Ovary (tissue), 10 donors: ENCODE measurements at places on chromosomes 11 and 22. TPM values are rescaled to one million over a fixed set of nuclear protein-coding genes. Genes with fewer than 3 reads are reported as not detected.

DNA sequence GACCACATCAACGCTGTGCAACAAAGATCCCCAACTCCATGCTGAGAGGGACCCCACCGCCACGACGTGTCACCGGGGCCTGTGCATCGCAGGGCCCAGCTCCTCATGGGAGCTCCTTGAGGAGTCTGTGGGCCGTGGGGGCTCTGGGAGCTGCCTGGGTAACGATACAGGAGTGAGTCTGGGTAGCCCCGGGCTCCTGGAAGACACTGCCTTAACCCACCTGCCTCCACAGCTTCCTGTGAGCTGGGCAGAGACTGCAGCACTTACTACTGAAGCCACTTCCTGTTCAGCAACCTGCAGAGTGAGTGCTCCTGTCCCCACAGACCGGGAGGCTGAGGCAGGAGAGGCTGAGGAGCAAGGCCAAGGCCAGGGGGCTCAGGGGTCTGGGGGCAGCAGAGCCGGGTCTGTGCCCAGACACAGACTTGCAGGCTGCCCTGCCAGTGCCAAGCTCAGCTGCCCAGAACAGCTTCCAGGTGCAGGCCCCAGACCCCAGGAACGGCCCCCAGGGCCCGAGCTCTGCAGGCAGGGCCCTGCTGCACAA lies 226.7 kb downstream of the BRD1 start:
- DNase-seq = no peak

DNA sequence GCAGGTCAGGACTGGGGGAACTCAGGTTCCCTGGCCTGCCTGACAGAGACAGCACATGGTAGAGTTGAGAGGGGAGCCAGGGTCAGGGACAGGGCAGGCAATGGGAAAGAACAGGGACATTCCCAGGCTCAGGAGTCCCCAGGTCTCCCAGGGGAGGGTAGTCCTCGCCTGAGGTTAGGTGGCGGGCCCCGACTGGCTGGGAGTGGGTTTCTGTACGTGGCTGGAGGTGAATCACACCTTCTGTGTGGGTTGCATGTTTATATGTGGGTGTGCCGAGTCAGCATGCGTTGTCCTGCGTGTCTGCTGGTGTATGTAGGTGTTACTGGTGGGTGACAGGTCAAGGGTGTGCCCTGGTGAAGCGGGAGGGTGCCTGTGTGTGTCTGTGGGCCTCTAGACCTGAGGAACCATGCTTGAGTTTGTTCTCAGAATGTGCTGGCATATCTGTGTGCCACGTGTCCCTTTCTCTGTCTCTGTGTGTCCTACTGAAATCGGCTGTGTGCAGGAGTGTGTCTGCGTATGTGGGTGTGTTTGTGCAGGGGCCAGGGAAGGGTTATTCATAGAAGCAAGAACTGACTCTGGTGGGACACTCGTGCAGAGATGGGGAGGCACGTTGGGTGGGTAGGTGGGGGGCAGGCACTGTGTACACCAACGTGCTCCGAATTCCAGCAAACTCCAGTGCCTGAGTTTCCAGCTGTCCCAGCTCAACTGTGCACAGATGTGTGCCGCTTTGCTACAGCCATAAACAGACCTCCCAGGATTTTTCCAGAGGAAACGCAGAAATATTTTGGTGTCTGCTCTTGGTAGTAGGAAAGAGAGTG lies 23.8 kb upstream of the OAF start:
- peak; percentile 41 for DNase-seq

DNA sequence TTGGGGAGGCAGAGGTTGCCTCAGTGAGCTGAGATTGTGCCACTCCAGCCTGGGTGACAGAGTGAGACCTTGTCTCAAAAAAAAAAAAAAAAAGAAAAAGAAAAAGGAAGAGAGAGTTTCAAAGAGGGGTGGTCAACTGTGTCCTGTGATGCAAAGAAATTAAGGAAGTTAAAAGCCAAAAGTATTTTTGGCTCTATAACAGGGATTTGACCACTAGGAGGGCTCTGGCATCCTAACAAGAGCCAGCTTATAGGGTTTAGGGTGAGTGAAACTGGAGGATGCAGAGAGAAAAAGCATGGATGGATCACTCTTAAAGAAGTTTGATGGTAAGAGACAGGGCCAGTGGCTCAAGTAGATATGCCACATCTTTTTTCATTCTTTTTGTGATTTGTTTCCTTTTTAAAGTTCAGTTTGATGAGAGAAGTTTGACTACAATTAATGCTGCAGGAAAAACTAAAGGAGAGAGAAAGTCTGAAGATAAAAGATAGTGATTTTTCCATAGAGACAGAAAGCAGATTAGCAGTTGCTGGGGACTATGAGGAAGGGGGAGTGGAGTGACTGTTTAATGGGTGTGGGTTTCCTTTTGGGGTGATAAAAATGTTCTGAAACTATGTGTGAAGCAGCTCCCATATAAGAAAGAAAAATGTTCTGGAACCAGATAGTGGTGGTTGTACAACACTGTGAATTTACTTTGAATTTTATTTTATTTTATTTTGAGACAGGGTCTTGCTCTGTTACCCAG lies 11.1 kb upstream of the MICAL2 start:
- DNase-seq = no peak

DNA sequence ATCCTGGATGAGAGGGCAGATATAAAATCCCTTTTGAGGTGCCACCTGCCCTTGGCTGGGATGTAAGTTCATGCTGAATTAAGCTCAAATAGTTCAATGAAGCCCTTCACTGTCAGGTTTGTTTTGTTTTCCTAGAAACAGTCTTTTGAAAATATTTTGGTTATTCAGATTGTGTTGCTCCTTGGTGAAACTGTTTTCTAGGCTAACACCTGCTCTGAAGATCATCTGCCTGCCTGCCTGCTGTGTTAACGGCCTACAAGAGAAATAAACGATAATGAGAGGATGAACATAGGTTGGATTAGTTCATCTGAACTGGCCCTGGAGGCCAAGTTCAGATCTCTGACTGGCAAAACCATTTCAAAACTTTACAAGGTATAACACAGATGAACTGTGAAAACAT lies 67.4 kb downstream of the ZBTB44 start:
- DNase-seq = no peak

DNA sequence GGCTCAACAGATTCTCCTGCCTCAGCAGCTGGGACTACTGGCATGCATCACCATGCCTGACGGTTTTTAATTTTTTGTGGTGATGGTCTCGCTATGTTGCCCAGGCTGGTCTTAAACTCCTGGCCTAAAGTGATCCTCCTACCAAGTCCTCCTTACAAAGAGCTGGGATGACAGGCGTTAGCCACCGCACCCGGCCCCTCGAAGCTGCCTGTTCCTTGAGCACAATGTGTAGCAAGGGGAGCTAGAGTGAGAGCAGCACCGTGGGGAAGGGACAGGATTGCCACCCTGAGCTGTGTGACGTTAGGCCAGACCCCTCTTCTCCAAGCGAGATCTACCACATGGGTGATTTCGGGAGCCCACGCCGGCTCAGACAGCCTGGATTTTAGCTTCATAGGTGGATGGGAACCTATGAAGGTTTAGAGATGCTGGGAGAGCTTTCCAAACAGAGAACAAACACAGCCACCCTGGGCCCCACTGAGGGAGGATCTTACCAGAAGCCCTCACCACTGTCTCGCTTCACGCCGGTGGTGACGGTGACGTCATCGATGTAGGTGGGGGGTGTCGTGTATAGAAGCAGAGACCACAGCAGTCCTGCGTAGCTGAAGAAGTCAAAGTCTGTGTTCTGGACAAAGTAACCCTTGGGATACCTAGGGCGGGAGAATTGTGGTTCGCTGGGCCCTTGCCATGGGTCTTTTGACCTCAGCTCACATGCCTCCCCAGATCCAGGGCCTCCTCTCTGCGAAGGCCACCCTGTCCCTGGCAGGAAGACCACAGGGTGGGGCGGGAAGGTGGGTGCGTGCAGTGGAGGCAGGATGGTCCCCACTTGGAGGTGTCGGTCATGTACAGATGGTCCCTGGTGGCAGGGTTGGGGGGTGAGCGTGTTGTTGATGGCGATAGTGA lies 23.1 kb downstream of the RGL4 start:
- DNase-seq = no peak

The BTG4 gene
- polyA plus RNA-seq = not detected

DNA sequence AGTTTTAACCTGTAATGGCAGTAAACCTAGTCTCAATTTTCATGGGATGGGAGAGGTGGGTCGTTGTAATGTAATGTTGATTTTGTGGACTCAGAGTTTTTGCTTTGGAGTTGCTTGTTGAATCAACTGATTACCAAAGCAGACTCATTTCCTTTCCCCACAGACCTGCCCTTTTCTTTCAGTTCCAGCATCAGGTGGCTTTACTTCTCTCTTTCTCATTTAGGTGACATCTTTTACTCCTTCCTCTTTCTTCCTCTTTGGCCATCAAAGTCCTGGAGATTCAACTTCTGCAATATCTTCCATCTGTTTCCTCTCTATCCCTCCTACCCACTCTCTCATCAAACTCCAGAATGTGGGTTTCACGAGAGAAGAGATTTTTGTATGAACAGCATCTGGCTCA lies 313.9 kb downstream of the TMEM135 start:
- no peak for DNase-seq

DNA sequence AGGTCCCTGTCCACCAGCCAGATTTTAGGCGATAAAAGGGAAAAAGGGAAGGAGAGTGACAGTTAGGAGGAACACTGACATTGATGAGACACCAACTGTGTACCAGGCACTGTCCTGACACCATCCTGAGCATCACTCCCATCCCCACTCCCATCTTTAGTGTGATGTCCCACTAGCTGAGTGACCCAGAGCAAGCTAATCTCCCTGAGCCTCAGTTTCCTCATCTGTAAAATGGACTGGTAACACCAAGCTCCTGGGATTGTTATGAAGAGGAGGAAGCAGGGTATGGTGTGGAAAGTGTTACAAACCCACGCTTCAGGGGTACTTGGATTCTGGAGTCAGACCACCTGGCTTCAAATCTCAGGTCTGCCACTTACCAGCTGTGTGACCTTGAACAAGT lies 8.5 kb upstream of the P2RY6 start:
- no peak for DNase-seq

The FGF3 gene
- polyA plus RNA-seq = not detected

- no peak for DNase-seq
These were observed 68.7 kb upstream of the GDPD4 start for GRCh38 chr11:77370217-77370616.

- no peak for DNase-seq
These were observed 83.6 kb upstream of the TBCEL start for GRCh38 chr11:120940160-120940848.

The OR56A3 gene
- polyA plus RNA-seq = not detected

GRCh38 chr22:31177420-31178162 lies 17.6 kb downstream of the RNF185 start:
- DNase-seq = no peak

- DNase-seq = no peak
These were observed 1.3 kb downstream of the SRRD start for GRCh38 chr22:26485013-26485412.

DNA sequence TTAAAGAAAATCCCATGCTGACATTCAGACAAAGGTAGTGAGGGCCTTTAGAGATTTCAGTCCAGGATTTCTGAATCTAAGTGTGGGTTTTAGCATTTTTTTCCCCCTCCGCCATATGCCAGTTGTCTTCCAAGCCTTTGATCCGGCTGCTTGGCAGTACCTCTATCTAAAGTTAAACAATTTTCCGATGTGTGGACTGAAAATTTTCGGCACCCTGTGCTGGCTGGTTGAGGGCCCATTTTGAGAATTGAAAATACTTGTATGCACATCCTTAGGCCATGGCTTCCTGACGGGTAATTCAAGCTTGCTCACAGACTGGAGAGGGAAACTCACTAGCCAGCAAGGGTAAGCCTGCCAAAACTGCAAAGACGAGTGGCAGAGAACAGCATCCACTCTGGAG lies 131.9 kb upstream of the NARS2 start:
- no peak for DNase-seq

The SFI1 gene
- polyA plus RNA-seq = 10.8 TPM

DNA sequence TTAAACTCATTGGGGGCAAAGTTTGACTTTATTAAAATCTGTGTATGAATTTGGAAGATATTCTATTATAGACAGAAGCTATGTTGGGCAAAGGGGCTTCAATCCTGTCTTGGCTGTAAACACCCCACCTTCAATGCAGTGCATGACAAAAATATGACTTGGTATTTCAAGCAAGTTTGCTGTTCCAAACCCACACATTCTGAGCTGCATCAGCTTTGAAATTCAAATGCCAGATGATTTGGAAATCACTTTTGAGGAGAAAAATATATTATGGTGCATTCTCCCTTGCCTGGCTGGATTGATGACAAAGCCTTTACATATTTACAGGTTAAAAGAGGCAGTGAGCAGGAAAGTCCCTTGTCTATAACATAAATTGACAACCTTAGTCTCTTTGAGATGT lies 760.0 kb downstream of the NELL1 start:
- no peak for DNase-seq

DNA sequence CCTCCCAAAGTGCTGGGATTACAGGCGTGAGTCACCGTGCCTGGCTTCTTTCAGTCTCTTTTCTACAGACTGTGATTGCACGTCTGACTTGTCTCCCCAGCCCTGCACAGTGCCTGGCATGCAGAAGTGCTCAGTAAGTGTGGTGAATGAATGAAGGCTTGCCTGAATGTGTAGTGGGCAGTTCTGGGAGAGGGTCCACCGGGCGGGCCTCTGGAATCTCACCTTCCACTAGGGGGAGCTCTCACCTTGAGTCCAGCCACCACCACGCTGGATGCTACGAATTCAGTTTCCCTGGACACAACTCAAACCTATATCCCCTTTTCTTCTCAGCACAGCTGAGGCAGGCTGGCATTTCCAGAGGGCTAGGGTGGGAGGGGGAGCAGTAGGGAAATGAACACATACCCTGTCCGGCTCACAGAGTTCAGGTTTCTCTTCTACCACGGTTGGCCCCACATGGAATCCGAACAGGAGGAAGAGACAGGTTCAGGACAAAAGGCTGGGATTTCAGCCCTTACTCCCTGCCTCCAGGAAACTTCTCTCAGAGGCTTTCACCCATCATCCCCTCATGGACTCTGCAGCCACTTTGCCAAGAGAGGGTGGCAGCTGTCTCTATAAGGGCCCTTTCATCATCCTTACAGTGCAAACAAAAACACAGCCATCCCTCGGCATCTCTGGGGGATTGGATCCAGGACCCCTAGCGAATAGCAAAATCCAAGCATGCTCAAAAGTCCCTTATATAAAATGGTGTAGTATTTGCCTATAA lies 86.8 kb downstream of the NECTIN1 start:
- DNase-seq = no peak

GRCh38 chr11:109041876-109042275 lies 377.0 kb downstream of the DDX10 start:
- DNase-seq = no peak

GRCh38 chr11:1219834-1220815 lies 2.7 kb upstream of the MUC5B start:
- DNase-seq = peak; percentile 33

The PRR5L gene
- 9.2 TPM for polyA plus RNA-seq

- DNase-seq = no peak
These were observed 10.2 kb upstream of the DDB2 start for GRCh38 chr11:47204637-47204989.

The OR6T1 gene
- not detected for polyA plus RNA-seq

GRCh38 chr11:65860278-65861164 lies at the start of gene MUS81:
MUS81 (plus strand) TSS chr11:65860433; CDS start chr11:65860754, 321 bp downstream.
- peak; percentile 98 for DNase-seq

- DNase-seq = peak; percentile 33
These were observed at the start of gene RASSF10 for GRCh38 chr11:13008625-13009475. RASSF10 (plus strand) TSS chr11:13009316; CDS start chr11:13009577, 261 bp downstream.

The SLCO2B1 gene
- polyA plus RNA-seq = 44.4 TPM
